ENCODE measurements at places on chromosomes 5 and 9.

DNA sequence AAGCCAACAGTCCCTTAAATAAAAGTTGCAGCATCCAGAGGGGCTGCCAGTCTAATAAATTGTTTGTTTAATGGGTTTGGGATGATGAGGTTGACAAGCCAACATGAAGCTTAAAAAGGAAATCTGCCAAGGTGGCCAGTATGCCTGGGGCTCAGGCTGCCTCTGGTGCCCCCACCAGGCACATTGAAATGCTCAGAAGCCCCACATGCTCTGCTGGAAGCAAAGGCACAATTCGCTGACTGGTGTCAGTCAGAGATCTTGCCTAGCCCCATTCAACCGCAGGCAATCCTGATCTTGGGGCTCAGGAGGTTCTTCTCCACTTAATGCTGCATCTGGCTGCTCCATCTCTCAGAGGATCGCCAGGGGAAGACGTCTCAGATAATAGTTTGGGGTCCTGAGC lies 44.2 kb upstream of the TCERG1 start:
- DNase-seq, result no peak

DNA sequence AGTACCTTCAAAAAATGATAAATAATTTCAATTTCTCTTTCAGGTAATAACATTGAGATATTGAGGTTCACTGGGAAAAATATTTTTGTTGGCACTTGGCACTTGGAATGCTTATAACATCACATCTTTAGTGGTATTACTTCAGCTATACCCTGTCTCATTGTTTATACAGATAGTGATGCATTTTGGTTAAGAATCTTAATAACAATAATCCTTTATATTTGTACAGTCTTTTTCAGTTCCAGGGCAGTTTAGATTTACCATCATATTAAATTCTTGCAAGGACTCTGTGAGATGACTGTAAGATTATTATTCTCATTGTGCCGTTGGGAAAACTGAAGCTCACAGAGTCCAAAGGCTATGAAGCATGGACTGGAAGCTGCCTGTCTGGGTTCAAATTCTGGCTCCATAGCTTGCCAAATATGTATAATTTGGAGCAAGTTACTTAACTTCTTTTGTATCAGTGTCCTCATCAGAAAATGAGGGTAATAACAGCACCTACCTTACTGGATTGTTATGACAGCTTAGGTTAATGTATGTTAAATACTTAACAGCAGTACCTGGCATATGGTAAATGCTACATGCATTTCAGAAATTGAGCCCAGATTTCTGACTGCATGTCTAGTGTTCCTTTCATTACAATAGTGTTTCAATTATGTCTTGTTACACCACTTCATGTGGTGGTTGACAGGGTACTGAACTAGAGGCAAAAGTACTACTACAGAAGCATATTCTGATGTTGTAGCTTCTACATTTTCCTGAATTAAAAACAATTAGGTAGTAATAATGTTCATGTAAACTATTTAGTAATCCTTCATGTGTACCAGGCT lies 272.2 kb downstream of the PLK2 start:
- DNase-seq, result no peak

GRCh38 chr5:125249400-125249799 lies 503.0 kb upstream of the ZNF608 start:
- DNase-seq, result no peak

DNA sequence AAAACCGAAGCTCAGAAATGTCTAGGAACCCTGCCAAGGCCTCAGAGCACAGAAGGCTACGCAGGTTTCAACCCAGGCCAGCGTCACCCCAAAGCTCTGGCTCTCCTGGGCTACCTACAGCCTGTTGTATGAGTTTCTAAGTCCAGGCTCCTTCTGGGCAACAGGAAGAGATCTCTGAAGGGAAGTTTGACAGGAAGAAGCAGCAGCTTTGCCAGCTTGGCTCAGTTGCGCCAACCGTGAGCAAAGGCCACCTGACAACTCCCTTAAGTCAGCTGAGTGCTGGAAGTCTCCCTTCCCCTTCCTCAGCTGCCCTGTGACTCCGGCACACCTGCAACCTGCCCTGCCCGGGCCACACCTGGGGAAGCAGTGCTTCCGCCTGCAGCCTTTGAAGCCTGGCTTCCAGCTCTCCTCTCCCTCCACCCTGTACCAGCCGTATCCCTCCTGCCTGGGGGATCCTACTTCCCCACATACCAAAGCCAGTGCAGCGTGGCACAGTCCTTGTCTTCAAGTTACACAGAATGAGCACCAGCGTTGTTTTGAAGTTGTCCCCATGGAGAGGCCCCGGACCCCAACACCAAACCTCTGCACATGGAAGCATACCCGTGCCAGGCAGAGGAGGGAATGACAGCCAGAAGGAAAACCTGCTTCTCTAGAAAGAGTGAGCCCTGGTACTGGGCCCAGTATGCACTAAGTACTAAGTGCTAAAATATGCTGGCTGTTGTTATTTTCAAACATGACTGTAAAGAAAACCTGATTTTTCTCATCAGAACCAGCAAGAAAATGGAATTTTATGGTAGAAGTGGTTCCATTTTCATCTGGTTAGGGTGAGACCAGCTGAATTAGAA lies 36.5 kb downstream of the SHB start:
- no peak for DNase-seq

- peak; percentile 35 for DNase-seq
Measured at GRCh38 chr9:35605351-35606137, 482 bp downstream of the TESK1 start.

- DNase-seq, result no peak
Measured at GRCh38 chr5:17305017-17305416, 87.6 kb downstream of the BASP1 start.

DNA sequence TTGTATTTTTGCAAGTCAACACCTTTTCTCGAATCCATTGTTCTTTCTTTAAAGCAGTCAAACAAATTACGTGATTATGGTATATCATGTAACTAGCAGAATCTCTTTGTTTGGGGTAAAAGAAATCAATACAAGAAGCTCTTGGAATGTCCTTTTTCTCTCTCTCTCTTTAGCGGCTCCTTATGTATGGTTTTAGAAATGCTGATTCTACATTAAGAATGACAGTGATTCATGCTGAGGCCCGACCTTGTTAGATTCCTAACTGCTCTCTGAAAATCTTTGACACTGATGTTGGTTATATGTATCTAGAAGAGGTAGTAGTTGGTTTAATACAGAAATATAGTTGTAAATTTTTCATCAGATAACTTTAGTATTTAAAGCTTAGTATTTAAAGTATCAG lies 76.4 kb downstream of the SNX24 start:
- DNase-seq, result no peak

- peak; percentile 66 for DNase-seq
Measured at GRCh38 chr9:128689293-128689774, 312 bp downstream of the SET start.

DNA sequence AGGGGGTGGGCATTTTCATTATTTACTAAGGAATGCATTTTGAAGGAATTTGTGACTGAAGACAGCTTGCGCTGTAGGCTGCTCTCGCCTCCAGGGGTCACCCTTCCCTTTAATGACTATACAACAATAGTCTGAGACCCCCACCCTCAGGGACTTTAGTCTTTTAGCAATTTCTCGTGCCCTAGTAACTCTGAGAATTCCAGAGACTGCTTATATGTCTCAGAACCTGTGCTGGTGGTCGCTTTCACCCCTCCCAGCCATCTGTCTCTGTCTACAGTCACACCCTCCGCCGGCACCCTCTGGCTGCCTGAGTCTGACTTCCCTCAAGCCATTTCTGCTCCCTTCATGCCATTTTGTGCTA lies 671.4 kb downstream of the NR2F1-AS1 start:
- peak; percentile 77 for DNase-seq

GRCh38 chr9:114811301-114811700 lies 5.5 kb upstream of the TNFSF15 start:
- no peak for DNase-seq

DNA sequence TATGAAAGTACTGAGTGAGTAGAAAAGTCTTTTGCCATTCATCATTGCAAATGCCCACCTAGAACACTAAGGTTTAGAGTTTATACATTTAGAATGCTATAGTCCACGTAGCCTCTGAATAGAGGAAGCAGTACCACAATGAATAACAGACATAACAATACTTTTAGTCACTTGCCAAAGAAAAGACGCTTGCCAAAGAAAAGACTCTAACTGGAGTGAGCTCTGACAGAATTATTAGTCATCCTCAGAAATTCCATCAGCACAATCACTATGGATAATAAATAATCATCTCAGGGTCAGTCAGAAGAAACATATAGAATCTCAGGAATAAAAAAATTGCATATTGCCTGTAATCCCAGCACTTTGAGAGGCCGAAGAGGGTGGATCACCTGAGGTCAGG lies 168.5 kb upstream of the TARS1 start:
- DNase-seq, result no peak

GRCh38 chr9:6188906-6189305 lies 26.7 kb upstream of the IL33 start:
- DNase-seq, result no peak

- DNase-seq, result no peak
Measured at GRCh38 chr5:154482528-154483449, 4.8 kb upstream of the HAND1 start.

- no peak for DNase-seq
Measured at GRCh38 chr9:79257790-79258351, 313.9 kb upstream of the TLE4 start.

DNA sequence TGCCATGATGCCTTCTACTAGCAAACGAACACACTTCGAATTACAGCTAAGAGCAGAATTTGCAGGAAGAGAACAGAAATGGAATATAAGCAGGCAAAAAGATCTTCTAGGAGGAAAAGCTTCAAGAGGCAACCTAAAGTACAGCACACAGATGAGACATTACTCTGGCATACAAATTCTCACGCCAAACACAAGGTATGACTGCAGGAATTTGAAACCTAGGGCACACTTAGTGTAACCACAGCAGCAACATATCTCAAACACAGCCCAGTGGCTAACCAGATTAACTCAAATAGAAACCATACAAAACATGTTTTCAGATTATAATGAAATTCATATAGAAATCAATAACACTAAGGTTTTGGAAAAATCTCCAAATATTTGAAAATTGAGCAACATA lies 481.0 kb upstream of the RGMB start:
- DNase-seq, result no peak

- DNase-seq, result no peak
Measured at GRCh38 chr5:149887622-149888183, 56.9 kb downstream of the PDE6A start.

- peak; percentile 42 for DNase-seq
Measured at GRCh38 chr5:123814801-123815470, 303.0 kb downstream of the CSNK1G3 start.

DNA sequence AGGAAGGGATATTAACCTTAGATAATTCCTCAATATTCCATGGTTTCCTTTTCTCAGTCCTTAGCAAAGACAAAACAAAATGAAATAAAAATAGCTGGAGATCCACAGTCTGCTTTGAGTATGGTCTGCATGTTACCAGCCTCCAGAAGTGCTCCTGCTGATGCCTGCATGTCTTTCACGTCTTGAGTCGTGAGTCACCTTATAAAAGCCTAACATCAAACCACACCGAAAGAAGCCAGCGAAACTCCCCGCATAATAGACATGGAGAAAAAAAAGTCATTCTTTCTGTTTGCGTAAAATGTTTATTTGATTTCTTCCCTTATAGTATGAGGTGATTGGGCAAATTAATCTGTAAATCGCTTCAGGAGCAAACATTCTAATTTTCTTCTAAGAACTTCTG lies 380.5 kb downstream of the SLCO4C1 start:
- DNase-seq, result no peak

DNA sequence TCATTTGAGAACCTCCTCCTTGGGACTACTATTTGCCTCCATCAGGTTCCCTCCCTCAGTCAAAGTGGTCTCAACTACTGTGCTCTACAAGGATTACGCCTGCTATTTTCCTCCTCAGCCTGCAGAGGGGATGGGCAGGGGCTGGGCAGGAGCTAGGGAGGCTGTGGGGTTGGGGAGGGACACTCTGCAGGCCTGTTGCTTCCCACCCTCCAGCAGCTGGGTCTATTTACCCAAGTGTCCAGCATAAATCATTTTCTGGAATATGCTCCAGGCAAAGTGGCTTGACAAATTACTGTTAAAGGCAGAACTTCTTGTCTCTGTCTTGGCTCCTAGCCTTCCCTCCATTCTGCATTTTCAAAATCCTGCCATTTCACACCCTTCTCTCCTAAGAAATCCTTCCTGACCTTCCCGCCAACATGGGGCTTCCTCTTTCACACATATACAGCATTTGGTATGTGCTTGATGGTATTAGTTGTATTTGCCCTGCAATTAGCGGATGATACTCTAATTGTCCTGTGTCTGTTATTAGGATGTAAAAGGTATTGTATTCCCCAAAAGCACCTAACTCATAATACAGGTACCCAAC lies 106.7 kb downstream of the EFNA5 start:
- no peak for DNase-seq

GRCh38 chr5:137501846-137502406 lies 2.8 kb upstream of the SPOCK1 start:
- DNase-seq, result no peak

DNA sequence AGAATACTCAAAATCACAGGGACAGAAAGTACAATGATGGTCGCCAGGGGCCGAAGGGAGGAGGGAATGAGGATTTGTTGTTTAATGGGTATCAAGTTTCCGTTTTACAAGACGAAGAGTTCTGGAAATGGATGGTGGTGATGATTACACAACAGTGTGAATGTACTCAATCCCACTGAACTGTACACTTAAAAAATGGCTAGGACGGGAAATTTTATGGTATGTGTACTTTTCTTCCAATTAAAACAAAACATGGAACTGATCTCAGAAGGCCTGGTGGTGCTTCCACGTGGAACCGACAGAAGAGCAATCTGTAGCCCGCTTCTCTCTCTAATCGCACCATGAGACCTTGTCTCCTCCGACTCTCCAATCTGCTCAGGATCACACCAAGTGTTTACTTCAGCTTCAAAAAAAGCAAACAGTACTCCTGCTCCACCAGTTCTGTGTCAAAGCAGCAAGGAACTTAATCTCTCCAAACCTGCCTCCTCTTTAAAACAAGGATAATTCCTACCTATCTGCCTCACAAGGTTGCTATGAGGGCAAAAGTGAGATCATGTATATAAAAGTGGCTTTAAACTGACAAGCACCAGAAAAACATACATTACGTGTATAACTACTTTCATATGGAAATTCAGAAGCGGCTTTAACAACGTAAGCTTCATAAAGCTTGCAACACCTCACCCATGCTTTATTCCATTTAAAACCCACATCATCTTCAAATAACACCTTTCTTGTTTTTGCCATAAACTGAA lies 2.1 kb downstream of the ECPAS start:
- peak; percentile 72 for DNase-seq

GRCh38 chr5:71658916-71659662 lies 60.0 kb upstream of the CARTPT start:
- DNase-seq, result peak; percentile 60

- DNase-seq, result no peak
Measured at GRCh38 chr9:96585426-96585825, 34.2 kb downstream of the CDC14B start.

Data from NCI-H82 (cell line).